ENCODE measurements at places on chromosomes 11 and 22.

DNA sequence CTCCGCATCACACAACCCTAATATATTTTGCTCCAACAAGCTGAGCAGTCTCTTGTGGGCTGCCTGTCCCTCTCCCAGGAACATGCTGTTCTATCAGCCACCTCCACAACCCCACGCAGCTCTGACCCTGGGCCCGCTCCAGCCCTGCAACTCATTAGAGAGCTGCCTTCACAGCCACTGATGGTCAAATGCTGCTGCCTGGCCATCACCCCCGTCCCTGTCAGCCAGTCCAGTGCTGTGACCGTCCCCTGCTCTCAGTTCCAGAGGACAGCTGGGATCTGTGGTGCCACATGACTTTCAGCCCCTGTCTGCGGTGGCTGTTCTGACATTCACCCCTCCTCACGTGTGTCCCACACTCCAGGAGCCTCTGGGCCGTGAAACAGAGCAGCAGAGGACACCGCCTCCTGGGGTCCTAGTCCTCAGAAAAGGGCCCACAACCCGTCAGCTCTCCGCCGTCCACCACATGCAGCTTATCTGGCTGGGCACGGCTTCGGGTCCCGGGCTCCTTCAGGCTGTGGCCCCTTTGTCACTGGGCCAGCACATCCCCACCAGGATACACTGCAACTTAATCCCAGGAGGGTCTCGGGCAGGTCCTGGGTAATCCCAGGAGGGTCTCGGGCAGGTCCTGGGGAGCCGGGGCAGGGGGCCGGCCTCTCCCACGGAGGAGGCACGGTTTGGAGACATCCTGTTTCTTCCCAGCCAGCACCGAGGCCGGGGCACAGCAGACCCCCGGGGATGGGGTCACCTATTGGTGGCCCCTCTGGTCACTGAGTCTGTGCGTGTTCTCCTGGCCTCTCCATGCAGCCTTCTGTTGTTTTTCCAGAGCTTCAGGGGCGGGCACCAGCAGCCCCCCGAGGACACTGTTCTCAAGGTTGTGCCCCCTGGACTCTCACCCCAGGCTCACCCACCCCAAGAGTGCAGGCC, 15.1 kb downstream of the CRELD2 start:
- DNase-seq = no peak

GRCh38 chr11:14973621-14974514, 1.7 kb upstream of the CALCA start:
- DNase-seq = no peak

- no peak for DNase-seq
These were observed 12.5 kb downstream of the ADAMTS8 start for GRCh38 chr11:130415731-130416529.

GRCh38 chr11:87266751-87267150, 229.0 kb downstream of the TMEM135 start:
- DNase-seq = no peak

DNA sequence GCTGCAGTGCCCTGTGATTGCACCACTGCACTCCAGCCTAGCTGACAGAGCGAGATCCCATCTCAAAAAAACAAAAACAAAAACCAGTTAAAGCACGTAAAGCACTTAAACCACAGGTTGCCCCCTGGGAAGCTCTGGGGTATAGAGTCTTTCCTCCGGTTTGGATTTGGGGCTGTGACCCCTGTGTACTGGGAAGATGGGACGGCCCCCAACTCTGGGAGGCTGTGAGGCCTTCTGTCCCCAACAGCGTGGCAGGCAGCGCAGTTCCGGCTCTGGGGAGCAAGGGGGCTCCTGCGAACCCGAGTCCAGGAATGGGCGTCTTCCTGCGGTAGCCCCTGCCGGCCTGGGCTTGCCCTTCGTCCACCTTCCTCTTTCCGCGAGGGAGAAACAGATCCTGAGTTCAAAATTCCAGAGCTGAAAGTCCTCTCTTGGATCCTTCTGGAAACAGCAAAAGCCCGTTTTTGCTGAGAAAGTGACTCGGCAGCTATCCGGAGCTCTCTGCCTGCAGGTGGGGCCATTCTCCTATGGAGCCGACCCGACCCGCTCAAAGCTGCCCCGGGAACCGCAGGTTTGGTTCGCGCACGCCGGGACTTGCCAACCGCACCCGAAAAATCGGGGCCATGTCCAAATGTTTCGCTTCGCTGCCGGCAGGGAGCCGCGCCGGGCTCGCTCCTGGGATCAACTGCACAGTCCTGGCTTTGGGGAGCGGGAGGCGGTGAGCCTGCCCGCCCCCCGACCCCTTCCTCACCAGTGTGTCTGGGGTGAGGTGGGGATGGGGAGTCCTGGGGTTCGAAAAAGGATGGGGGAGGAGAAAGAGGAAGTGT, 36.3 kb upstream of the POLA2 start:
- DNase-seq = peak; percentile 67

- DNase-seq = no peak
These were observed 72.4 kb upstream of the FGF3 start for GRCh38 chr11:69891421-69892236.

DNA sequence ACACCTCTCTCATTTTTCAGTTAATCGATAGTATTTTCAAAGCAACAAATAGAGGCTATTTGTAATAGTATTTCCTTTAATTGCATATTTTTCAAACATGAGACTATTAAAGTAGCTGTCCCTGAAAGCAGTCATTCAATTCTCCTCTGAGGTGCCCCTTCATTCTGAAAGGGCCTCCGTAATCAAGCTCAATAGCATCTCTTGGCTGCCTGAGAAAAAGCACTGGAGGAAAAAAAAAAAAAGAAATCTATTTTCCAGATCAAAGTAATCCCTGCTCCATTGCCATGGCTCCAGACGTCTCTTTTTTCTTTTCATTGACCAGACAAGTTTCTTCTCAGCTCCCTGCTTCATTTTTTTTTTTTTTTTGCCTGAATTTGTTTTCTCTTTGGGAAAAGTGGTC, 154.5 kb upstream of the BLID start:
- DNase-seq = no peak

GRCh38 chr11:3126207-3126865, 38.8 kb downstream of the OSBPL5 start:
- no peak for DNase-seq

DNA sequence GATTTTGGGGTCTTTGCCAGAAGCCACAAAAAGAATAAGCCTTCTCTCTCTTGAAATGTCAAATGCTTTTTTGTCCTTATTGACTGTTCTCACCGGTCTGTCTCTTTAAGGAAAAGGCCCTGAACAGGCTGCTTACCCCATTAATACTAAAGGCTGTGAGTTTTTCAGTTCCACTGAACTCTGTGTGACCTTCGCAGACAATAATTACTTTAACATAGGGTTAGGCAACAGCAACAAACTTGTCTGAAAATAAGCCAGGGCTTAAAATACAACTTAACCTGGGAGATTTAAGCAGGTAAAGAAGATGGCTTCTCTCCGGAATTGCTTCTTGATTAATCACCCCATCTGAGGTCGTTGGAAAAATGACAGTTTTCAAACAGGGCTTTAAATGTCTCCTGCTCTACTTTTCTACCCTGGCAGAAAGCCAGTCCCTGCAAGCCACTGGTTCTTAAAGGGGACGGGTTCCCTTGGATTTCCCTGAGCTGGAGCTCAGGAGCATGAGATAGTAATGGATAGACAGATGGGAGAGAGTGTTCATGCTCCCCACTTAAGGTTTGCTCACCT, 69.4 kb downstream of the ARL14EP start:
- DNase-seq = no peak

- DNase-seq = no peak
These were observed 2.3 kb downstream of the IL2RB start for GRCh38 chr22:37147186-37147990.

DNA sequence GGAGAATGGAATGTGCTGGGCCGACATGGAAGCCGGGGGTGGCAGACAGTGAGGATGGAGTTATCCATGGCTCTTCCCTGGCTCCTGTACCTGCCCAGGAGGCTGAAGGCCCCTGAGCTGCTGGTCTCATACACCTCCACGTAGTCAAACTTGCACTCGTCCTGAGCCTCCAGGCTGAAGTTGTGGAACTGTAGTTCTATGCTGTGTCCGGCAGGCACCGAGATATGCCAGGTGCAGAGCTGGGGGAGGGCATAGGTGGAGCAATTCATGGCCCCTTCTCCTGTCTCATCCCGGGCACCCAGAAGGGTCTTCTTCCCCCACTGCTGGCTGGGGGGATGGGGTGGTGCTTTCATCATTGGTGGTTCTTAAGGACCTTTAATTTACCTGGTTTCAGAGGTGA, 2.8 kb downstream of the MFRP start:
- no peak for DNase-seq

- DNase-seq = no peak
These were observed 25.4 kb upstream of the ADORA2A start for GRCh38 chr22:24401931-24402367.

- DNase-seq = no peak
These were observed 37.9 kb downstream of the OR6Q1 start for GRCh38 chr11:58068655-58069054.

GRCh38 chr11:34652191-34652973, 31.5 kb downstream of the EHF start:
- DNase-seq = no peak

DNA sequence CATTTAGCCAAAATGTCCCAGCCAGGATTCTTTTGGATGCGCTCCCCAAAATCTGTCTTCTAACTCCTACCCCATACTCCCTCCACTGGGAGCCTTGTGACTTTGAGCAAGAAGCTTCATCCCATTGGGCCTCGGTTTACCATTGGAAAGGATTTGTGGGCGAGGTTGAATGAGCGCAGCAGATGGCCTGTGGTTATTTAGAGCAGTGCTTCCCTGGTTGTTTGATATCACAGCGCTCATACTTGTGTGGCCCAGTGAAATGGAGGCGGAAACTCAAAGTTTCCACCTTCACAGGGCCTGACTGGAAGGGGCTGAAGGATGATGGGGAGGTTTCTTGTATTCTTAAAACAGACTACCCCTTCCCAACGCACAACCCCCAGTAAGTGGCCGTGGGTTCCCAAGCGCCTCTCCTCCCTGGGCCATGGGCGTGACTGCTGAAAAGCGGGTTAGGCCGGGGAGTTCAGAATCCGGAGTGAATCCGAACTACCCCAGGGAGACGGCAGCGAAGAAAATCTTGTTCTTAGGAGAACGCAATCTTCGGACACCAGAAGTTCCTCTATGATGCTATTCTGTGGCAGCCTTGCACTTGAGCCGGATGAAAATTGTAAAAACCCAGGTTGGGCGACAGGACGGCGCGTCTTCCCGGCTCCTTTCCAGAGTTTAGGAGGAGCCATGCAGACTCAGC, 1.2 kb upstream of the ATF4 start:
- DNase-seq = peak; percentile 34

GRCh38 chr11:125402435-125402834, 93.6 kb downstream of the FEZ1 start:
- DNase-seq = no peak

DNA sequence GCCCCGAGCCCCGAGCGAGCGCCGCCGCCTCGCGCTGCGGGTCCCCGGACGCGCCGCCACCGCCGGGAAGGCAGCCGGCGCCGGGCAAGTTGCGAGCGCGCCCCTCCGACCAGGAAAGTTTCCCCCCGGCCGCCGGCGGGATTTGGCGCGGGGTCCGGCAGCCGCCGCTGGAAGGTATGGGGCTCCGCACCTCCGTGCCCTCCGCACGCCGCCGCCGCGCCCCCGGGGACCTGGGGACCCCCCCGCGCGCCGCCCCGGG, 281 bp downstream of the TSPAN18 start:
- DNase-seq = no peak

DNA sequence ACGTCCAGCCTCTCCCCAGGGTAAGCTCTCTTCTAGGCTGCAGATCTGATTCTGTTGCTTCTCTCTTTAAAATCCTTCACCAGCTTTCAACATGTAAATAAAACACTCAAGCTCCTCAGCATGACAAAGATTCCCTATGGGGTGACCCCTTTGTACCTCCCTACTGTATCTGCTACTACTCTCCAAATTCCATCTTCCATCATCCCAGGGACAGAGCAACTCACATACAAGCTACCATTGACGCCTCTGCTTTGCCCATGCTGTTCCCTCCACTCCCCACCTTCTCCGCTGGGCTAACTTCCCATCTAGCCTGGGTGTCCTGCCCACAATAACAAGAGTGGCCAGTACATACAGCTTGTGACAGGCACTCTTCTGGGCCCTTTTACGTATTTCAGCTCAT, 207.5 kb upstream of the ZBED5 start:
- DNase-seq = no peak

DNA sequence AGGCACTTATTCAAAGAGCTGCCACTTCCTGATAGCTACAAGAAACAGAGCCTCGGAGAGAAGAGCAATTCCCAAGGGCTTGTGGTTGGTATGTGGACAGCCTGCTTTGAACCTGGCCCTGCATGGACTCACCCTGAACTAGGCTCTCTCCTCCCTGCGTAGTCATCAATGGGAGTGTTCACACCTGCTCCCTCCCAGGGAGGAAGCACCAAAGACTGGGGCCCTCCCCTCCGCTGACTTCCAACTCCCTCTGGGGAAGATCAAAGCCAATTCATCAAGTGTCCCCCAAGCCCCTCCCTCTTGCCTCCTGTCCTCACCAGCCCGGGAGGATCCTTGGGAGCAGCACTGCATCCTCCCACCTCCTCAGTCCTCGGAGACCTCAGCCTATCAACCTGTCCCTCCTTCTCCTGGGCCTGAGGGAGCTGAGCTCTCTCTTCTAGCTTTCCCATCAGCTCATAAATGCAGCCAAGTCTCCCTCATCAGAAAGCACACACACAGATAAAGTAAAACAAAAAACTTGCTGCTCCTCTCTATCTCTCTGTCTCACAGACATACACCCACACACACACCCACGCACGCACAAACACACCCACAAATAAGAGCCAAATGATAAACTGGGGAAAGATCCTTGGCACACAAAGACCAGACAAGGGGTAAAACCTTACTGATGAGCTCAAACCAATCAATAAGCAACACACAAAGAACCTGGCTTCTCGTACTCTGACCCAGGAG, 3.3 kb downstream of the A4GALT start:
- DNase-seq = peak; percentile 72

DNA sequence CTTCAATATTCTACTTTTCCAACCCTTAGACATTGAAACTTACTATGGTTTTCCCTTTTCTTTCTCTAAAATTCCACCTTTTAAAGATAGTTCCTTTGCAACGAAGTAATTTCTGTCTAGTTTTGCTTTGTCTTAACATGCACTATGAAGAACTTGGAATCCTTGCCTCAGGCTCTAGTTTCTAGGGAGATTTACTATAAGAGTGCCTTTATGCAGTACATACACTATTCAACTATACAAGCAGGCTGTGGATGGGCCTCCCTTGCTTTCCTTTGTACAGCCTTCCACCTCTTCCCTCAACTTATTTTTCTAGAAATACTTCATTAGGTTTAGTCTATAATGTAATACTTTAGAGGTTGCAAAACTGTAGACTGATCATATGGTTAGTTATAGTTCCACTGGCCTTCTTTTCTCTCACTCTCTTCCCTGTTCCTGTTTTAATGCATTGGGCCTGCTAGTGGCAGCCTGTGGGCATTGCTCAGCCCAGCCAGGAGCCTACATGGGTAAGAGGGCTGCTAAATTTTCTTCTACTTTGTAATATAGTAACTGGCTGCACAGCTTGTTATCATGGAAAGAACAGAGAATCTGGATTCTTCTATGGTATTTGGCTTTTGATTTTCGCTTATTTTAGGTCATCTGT, 100.2 kb downstream of the C11orf87 start:
- no peak for DNase-seq
